ENCODE measurements at places on chromosomes 6 and 20.

DNA sequence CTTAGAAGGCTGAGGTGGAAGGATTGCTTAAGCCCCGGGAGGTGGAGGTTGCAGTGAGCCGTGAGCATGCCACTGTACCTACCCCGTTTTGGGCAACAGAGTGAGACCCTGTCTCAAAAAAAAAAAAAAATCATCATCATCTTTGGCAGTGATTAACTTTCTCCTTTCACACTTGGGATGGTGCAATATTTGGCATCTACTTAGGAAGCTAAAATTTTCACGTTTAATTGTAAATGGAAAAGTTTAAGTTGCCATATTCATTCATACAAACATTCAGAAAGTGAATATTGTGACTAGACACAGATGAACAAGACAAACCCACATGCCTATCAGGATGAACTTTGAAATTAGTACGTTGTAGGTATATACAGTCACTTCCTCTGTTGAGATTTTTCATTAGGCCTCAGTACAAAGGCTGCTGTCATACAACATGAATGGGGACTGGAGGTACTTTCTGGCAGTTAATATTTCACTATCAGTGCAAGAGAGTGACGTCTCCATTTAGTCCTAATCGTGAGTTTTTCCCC lies 10.3 kb downstream of the TOP1 start:
- H3K4me1 ChIP-seq, result peaks cover 3% of the 10 kb centered on the region
- peaks cover 82% of the 10 kb centered on the region for H3K36me3 ChIP-seq
- H3K27me3 ChIP-seq, result no peaks in the 10 kb centered on the region
- no peak overlapping the region for H3K4me3 ChIP-seq
- H3K27ac ChIP-seq, result no peak overlapping the region

GRCh38 chr6:32393665-32394420 lies 13.1 kb downstream of the BTNL2 start:
- H3K4me3 ChIP-seq, result no peak overlapping the region
- H3K4me1 ChIP-seq, result no peaks in the 10 kb centered on the region
- no peaks in the 10 kb centered on the region for H3K36me3 ChIP-seq
- DNase-seq, result no peak
- no peaks in the 10 kb centered on the region for H3K27me3 ChIP-seq
- no peak overlapping the region for H3K27ac ChIP-seq

DNA sequence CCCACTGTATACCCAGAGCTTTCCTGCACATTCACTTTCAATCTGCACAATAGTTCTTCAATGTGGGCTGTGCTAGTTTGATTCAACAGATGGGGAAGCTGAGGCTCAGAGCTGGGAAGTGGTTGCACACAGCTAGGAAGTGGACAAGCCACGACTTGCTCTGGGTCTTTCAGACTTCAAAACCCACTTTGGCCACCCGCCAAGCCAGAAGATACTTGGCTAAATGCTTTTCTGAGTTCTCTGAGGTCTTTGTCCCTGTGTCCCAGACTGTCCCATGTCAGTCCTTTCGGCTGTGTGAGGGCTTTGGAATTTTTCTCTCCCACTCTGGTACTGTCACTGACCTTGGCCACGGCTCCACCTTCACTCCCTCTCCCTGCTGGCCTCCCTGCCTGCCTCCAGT lies 10.6 kb downstream of the PDYN start:
- H3K27me3 ChIP-seq, result no peaks in the 10 kb centered on the region
- peak overlapping the region; percentile 31 for H3K4me3 ChIP-seq
- no peak overlapping the region for H3K27ac ChIP-seq
- no peak for DNase-seq
- no peaks in the 10 kb centered on the region for H3K36me3 ChIP-seq

- H3K4me1 ChIP-seq, result peaks cover 3% of the 10 kb centered on the region
- no peak for DNase-seq
Measured at GRCh38 chr6:166530211-166531095, 56.0 kb downstream of the RAMACL start.

GRCh38 chr6:26543953-26544352 lies 5.8 kb downstream of the HMGN4 start:
- peaks cover 2% of the 10 kb centered on the region for H3K4me1 ChIP-seq
- H3K27me3 ChIP-seq, result no peaks in the 10 kb centered on the region
- H3K36me3 ChIP-seq, result peaks cover 67% of the 10 kb centered on the region
- H3K4me3 ChIP-seq, result no peak overlapping the region
- DNase-seq, result no peak

DNA sequence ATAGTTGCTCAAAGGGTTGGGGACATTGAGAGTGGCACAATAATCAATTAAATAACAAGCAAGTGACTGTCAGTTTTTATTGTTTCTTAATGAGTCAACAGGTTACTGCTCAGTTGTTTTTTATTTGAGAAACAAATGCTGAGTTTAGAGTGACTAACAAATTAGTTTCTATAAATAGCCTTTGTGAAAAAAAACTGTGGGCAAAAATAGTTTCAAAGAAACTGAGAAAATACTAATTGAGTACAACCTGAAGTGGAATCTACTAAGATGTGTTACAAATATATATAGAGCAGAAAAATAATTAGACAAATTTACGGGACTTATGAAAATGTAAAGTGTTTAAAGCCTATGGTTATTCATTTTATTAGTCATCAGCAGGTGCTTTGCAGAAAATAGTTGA lies 22.3 kb downstream of the BEND6 start:
- DNase-seq, result no peak
- H3K4me1 ChIP-seq, result no peaks in the 10 kb centered on the region
- H3K27ac ChIP-seq, result no peak overlapping the region
- H3K36me3 ChIP-seq, result no peaks in the 10 kb centered on the region
- no peak overlapping the region for H3K4me3 ChIP-seq

DNA sequence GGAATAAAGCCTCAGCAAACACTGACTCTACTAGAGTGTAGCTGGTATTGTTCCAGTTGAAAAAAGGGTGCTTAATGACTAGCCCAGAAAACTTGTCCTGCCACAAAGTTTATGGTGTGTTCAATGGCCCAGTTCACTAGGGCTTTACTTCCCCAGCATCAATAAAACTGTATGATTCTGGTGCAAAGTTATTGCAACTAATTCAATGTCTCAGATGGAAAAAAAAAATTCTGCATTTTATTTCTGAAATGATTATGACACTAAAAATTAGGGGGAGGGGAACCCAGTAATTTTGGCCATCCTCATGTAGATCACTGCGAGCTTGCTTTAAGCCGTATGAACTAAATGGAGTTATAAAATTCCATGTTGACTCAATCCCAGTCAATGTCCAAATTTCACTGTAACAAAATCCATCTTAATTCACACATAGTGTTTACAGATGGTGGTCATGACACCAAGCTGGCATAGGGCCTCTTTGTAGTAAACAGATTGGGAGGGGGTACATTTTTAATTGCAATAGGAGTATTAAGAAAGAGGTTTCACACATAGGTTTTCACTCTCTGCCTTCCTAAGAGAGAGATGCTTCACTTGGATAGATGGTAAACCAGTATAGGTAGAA lies 41.2 kb downstream of the PTPRK start:
- no peaks in the 10 kb centered on the region for H3K36me3 ChIP-seq
- no peaks in the 10 kb centered on the region for H3K27me3 ChIP-seq
- no peak overlapping the region for H3K4me3 ChIP-seq
- no peaks in the 10 kb centered on the region for H3K4me1 ChIP-seq
- no peak overlapping the region for H3K27ac ChIP-seq
- DNase-seq, result no peak

- peaks cover 63% of the 10 kb centered on the region for H3K27me3 ChIP-seq
- peak overlapping the region; percentile 63 for H3K4me3 ChIP-seq
- peak; percentile 81 for DNase-seq
- H3K4me1 ChIP-seq, result peaks cover 2% of the 10 kb centered on the region
Measured at GRCh38 chr6:56955171-56956155, 556 bp downstream of the BEND6 start.

- no peaks in the 10 kb centered on the region for H3K36me3 ChIP-seq
- H3K27ac ChIP-seq, result no peak within 1 kb of the TSS
- DNase-seq, result no peak
Measured at GRCh38 chr20:54475334-54476168, at the start of gene DOK5. Gene DOK5, plus strand, starts transcription at chr20:54475593. Its CDS starts 354 bp downstream, at chr20:54475947.

- H3K36me3 ChIP-seq, result no peaks in the 10 kb centered on the region
- H3K27ac ChIP-seq, result no peak overlapping the region
- peaks cover 9% of the 10 kb centered on the region for H3K4me1 ChIP-seq
Measured at GRCh38 chr6:41970436-41970846, 28.8 kb upstream of the CCND3 start.

DNA sequence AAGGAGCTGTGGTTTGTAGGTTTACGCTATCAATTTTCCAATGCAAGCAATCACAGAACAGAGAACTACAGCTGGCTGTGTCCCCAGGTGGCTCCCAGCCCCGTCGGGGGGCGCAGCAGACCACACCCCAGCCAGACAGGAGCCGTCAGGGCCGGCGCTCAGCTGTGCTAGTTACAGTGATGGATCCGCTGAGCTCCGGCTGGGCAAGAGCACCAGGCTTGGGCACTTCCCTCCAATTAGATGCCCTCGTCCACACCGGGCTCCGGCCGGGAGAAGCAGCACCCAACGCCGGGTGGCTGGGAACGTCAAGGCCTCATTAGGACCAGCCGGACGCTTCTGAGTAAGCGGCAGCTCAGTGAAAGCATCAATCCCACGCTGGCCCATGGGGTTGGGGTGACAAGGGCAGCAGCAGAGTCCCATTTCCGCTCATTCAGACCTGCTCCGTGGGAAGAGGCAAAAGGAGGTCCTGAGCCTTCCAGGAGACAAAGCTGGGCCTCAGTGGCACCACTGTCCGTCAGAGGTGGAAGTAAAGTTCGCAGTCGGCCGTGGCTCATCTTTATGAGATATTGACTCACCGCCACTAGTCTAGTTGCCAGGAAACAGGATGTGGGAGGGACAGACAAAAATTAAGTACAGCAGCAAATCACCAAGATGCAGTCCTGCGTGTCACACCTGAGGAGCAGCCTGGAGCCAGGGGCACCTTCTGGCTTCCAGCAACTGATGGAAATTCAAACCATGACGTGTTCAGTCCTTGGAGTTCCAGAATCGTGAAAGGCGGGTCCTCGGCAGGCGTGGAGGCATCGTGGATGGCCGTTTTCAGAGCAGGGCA lies 164.1 kb downstream of the TAF4 start:
- no peak overlapping the region for H3K27ac ChIP-seq
- no peak for DNase-seq
- no peaks in the 10 kb centered on the region for H3K36me3 ChIP-seq
- no peaks in the 10 kb centered on the region for H3K4me1 ChIP-seq
- H3K27me3 ChIP-seq, result no peaks in the 10 kb centered on the region

- no peaks in the 10 kb centered on the region for H3K27me3 ChIP-seq
- H3K4me1 ChIP-seq, result peaks cover 5% of the 10 kb centered on the region
- DNase-seq, result no peak
- H3K27ac ChIP-seq, result no peak overlapping the region
- H3K4me3 ChIP-seq, result no peak overlapping the region
Measured at GRCh38 chr6:68876792-68877493, 241.9 kb downstream of the ADGRB3 start.

DNA sequence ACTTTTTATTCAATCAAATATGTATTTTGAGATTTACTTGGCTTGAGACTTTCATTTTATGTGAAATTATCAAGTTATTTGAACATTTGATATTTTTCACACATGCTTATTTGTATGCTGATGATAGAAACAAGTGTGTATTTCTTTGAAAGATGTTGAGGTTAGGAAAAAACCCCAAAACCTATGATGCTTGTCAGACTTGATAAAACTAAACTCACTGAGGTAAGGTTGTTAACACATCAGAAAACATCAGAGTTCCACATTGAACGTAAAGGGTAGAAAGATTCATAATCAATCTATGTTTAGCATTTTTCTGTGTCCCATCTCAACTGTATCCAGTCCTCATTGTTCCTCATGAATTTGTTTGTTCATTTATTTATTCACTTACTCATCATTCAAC lies 12.2 kb downstream of the SF3B5 start:
- no peaks in the 10 kb centered on the region for H3K27me3 ChIP-seq
- DNase-seq, result no peak
- no peaks in the 10 kb centered on the region for H3K36me3 ChIP-seq
- H3K27ac ChIP-seq, result no peak overlapping the region
- no peak overlapping the region for H3K4me3 ChIP-seq
- H3K4me1 ChIP-seq, result no peaks in the 10 kb centered on the region

GRCh38 chr20:64077876-64078551 lies 1.3 kb downstream of the RGS19 start:
- no peak overlapping the region for H3K4me3 ChIP-seq
- H3K27me3 ChIP-seq, result peaks cover 13% of the 10 kb centered on the region
- H3K27ac ChIP-seq, result no peak overlapping the region
- peaks cover 46% of the 10 kb centered on the region for H3K4me1 ChIP-seq
- no peak for DNase-seq

DNA sequence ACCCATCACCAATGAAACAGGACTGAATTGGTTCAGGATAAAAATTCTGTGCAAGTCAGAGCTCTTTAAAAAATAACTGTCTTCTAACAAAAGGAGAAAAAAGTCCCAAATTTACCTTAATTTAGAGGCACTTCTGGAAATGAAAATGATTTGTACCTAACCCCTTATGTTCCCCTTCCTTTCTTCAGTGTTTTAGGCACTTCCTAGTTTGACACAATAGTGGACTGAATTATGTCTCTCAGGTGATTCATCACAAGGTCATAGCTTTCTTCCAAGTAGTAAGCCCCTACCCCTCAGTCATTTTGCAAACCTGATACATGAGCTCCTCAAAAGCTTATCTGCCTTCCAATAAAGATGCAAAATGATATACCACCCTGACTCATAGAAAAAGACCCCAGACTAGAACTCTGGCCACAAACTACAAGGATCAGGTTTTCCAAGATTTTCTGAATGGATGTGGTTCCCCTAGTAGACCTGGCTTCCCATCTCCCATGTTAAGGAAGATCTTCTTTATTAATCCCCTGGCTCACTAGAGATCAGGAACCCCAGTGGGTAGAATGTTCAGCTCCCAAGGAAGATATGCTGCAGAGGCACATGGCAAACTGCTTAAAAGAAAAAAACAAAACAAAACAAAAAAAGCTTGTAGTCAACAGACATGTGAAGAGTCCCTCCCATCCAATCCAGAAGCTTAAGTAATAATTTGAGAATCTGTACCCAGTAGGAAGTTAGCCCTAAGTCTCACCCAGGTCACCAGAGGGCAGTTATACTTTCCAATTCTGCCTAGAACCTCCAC lies 3.6 kb downstream of the PPP1R10 start:
- H3K27me3 ChIP-seq, result no peaks in the 10 kb centered on the region
- H3K4me1 ChIP-seq, result peaks cover 10% of the 10 kb centered on the region
- no peak for DNase-seq
- H3K27ac ChIP-seq, result no peak overlapping the region
- no peak overlapping the region for H3K4me3 ChIP-seq

GRCh38 chr20:14860410-14860814 lies 523.0 kb upstream of the FLRT3 start:
- no peak overlapping the region for H3K4me3 ChIP-seq
- H3K27ac ChIP-seq, result peak overlapping the region; percentile 29
- DNase-seq, result peak; percentile 29
- no peaks in the 10 kb centered on the region for H3K27me3 ChIP-seq
- peaks cover 5% of the 10 kb centered on the region for H3K4me1 ChIP-seq

DNA sequence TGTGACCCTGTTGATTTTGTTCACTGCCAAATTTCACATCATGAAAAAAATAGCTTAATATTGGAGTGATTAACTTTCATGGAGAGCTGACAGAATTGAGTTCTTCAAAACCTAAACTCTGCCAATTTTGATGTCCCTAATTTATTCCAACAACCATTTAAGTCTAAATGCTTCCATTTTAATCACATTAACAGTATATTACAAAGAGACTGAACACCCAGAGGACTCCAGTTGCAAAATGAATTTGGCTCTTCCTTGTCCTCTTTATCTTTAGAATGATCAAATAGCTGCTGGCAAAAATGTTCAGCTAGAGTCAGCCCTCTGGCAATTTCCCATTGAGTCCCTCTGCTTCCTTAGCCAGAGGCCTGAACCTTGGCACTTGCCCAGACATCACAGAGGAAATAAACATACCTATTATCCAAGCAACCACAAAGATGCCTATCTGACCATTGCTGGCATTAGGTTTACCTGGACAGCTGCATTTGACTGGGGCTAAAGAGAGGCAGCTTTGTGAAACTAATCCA lies 299.0 kb upstream of the STXBP5 start:
- H3K4me1 ChIP-seq, result no peaks in the 10 kb centered on the region
- H3K27me3 ChIP-seq, result no peaks in the 10 kb centered on the region
- no peaks in the 10 kb centered on the region for H3K36me3 ChIP-seq
- H3K27ac ChIP-seq, result no peak overlapping the region

Data from neuronal stem cell (in vitro differentiated cells).